ENCODE measurements at places on chromosomes 16 and 17.

DNA sequence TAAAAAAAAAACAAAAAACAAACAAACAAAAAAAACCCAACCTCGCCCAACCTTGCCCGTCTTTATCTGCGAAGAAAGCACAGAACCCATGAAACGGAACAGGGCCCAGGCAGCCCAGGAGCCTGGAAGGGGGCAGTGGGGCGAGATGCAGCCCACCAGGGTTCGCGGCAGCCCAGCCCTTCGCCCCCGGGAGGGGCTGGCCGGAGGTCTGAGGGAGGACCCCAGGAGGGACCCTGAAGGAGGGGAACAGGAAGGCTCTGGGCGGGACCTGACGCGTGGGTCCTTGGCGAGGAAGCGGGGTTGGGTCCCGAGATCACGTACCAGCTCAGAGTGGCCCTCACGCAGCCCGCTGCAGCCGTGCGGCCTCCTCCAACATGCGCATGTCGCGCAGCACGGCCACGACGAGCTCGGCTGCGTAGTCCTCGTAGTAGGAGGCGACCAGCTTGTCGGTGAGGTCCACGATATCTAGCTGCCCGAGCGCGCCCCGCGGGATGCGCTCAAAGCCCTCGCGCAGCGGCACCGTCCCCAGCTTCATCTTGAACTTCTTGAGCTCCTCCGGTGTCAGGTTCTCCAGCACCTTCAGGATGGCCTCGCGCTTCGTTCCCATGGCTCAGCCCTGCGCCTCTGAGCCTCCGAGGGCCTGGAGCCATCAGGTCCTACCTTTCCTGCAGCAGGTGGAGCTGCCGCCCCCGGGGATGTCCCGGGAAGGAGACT lies at the start of gene PYDC1:
Gene PYDC1 (minus strand): TSS at position 714 of the 714 bp plus-strand sequence. CDS start 107 bp downstream, at position 607.
- no peak for DNase-seq

DNA sequence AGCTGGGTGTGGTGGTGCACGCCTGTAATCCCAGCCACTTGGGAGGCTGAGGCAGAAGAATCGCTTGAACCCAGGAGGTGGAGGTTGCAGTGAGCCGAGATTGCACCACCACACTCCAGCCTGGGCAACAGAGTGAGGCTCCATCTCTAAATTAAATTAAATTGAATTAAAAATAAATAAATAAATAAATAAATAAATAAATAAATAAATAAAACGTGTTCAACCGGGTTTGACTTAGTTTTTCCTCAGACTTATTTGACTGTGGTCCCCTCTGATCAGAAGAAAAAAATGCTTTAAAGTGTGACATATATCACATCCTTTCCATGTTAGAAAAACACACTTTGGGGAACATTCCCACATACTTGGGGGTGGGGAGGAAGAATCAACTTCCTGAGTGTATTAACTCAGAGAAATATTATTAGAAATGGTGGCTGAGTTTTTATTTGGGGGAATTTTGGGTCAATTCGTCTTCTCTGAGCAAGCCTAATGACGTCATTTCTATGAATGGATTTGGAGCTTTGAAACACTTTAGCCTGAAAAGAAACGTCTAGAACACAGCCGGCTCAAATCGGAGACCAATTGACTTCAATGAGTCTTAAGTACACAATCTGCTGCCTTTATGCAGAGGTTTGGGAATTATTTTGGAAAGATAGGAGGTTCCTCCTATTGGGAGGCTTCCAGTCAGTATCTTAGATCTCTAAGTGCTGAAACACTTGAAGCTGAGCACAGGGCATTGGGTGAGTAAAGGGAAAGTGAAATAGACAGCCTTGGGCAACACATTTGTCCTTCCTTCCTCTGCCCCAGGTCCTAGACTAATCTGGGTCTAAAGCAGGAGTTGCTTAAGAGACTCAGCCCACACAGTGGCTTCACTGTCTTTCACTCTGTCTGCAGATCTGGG lies 132.6 kb downstream of the PITPNC1 start:
- no peak for DNase-seq

GRCh38 chr17:17382971-17383370 lies 79.8 kb downstream of the NT5M start:
- DNase-seq = no peak

- DNase-seq = peak; percentile 62
Measured at GRCh38 chr17:48074322-48075081, 26.3 kb downstream of the NFE2L1 start.

DNA sequence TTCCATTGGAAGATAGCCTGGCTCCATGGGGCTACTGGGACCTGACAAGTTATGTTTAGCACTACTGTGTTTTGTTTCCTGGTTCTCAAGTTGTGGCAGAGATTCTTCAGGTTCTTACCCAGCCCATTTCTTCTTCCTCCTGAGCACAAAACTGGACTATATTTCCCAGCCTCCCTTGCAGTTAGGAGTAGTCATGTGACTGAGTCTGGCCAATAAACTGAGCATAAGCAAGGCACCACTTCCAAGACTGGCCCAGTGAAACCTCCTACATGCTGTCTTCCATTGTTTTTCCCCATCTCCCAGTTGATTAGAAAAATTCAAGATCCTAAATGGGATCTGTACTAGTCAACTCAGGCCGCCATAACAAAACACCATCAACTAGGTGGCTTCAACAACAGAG lies 28.2 kb upstream of the RBBP6 start:
- no peak for DNase-seq

DNA sequence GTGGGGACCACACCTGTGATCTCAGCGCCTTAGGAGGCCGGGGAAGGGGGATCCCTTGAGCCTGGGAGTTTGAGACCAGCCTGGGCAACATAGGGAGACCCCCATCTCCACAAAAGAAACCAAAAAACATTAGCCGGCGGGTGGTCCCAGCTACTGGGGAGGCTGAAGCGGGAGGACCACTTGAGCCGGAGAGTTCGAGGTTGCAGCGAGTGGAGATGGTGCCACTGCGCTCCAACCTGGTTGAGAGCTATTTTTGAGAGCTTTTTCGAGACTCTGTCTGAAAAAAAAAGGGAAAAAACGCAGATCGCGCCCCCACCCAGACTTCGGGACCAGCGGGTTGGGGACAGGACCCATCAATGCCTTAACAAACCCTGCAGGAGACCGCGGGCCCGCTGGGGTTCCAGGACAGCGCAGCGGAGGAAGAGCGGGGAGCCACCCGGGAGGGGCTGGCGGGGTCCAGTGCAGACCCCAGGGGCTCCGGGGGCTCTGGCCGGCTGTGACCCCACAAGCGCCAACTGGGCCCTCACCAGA lies 762 bp upstream of the BAIAP3 start:
- no peak for DNase-seq

GRCh38 chr16:48317614-48318315 lies 67.4 kb downstream of the SIAH1 start:
- no peak for DNase-seq

DNA sequence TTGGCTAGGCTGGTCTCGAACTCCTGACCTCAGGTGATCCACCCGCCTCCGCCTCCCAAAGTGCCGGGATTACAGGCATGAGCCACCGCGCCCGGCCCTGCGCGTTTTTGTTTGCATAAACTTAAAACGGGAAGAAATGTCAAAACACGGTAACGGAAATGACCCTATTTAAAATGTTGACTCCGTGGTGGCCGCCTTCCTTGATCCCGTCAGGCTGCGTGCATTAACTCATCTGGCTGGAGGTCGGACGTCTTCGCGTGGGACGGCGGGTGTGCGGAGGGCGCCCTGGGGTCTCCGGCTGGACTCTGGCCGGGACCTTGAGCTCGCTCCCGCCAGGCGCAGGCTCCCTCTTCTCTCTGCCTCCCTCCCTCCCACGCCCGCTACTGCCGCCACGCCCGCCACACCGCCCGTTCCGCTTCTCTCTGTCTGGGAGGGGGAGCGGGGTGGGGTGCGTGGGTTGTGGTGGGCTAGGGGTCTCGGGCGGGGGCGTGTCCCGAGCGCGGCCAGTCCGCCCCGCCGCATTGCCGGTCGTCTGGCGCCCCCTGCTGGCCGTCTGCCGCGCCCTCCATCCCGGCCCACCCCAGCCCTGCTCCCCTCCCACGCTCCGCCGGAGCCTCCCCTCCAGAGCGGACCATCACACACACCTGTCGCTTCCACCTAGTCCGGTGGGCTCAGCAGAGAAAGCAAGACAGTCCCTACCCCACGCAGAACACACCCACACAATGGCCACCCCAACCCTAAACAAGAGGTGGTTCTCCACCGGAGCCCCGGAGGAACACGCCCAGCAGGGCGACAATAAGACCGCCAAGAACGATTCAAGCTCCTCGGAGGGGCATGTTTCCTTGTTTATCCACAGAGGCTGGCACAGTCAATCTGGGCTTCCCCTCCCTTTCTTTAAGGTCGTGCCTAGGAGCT lies 1.2 kb upstream of the CCDC42 start:
- DNase-seq = peak; percentile 75

DNA sequence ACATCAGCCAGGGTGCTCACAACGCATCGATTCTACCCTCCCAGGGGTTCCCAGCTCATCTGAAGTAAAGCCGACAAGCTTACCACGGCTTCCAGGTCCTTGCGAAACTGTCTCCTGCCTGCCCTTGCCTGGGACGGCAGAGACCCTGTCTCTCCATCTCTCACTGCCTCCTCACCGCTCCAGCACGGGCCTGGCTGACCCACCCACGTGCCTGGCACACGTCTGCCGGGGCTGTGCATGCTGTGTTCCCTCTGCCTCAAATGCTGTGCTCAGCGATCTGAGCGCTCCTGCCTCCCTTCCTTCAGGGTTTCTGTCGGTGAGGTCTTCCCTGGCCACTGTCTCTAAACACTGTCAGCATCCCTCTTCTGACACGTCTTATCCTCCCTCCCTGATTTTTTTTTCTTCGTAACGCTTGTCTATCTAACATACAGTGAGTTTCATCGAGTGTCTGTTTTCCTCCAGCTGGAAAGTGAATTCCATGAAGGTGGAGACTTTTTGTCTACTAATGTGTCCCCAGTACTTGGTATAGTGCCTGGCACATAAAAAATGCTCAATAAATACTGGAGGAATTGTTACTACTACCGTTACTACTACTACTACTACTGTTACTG lies 208.4 kb downstream of the IRF8 start:
- DNase-seq = no peak

GRCh38 chr16:3998793-3999478 lies 117.3 kb downstream of the ADCY9 start:
- DNase-seq = no peak

DNA sequence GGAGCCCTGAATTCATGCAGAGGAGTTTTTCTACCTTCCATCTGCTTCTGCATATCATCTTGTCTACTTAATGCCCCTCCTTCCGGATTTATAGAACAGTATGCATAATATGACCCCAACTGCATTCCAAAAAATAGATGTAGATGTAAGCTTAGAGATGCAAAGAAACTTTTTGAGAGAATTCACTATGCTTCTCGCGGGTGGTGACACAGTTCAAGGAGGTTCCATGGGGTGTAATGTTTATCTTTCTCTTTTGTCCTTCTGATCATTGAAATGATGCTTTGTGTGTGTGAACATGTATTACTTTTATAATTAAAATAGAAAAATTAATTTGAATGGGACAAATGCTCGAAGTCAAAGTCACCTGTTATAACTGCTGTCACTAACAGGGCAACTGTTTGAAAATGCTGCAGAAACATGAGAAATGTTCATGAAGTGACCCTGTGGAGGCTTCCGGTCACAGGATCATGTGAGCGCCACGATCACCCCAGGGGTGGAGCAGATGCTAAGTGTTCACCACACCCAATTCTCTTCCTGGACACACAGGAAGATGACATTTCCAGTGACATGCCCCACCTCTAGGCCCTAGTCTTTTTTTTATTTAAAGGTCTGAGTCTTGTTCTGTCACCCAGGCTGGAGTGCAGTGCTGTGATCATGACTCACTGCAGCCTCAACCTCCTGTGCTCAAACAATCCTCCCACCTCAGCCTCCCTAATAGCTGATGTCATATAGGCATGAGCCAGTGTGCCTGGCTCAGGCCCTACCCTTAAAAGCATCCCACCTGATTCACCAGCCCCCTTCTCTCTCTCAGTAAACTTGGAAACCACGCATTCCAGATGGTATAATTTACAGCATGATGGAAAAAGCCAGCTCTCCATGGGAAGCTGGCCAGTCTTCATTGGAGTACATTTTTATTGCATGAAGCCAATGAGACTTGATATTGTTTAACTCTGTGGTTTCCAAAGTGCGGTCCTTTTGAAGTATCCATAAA lies 21.0 kb upstream of the AGRP start:
- DNase-seq = peak; percentile 54

- DNase-seq = peak; percentile 69
Measured at GRCh38 chr16:75589306-75589705, 23.1 kb downstream of the GABARAPL2 start.

DNA sequence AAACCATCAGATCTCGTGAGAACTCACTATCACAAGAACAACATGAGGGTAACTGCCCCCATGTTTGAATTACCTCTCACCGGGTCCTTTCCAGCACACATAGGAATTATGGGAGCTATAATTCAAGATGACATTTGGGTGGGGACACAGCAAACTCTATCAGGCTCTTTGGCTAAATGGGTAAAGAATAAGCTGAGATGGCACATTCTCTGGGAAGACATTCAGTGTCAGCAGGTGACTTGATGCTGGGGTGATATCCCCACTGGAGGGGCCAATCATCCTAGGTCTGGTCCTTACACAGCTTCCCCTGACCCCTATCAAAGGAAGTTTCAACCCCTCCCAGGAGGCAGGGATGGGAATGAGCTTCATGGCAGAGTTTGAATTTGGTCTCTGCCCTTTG lies 664.0 kb upstream of the EEF2KMT start:
- DNase-seq = no peak

DNA sequence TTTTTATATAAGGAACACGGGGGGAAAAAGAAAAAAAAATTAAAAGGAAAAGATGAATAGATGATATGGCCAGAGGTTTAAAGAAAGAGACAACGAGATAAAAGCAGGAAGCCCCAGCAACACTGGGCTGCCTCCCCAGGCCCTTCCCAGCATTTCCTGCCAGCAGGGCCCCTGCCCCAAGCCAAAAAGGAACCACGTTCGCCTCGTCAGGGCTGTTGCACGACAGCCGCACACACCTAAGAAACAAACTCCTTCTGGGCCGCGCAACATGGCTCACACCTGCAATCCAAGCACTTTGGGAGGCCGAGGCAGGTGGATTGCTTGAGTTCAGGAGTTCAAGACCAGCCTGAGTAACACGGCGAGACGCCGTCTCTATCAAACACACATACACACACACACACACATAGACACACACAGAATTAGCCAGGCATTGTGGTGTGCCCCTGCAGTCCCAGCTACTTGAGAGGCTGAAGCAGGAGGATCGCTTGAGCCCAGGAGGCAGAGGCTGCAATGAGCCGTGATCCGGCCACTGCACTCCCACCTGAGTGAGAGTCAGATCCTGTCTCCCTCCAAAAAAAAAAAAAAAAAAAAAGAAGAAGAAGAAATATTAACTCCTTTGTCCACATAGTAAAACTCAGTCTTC lies 83.0 kb downstream of the ANKRD11 start:
- no peak for DNase-seq

GRCh38 chr17:72639711-72640110 lies 452.8 kb downstream of the SLC39A11 start:
- DNase-seq = no peak

GRCh38 chr17:8935191-8935590 lies 30.3 kb downstream of the PIK3R5 start:
- no peak for DNase-seq

- no peak for DNase-seq
Measured at GRCh38 chr16:82878466-82878865, 251.7 kb downstream of the CDH13 start.
